ENCODE measurements at places on chromosomes 3 and 15. TPM values are rescaled to one million over a fixed set of nuclear protein-coding genes. Genes with fewer than 3 reads are reported as not detected.
A peak's percentile ranks its signal among the peaks of the same experiment; 100 is the strongest.

DNA sequence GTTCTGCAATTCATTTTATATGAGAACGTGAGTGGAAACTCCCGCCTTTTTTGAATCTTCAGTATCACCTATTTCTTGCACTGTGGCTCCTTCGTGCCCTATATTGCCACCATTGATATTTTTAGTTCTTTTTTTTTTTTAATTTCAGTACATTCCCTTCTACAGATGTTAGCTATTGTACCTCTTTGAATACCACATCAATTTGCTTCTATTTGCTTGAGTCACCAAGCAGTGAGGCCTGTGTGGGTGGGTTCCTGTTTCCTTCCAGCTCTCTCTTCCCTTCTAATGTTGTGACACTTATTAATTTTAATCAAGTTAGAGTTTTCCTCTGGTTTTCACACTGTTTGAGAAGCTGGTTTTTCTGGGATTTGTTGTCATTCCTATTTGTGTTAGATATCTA is 8.7 kb downstream of the HACD2 start:
- H3K27me3 ChIP-seq, result no peaks in the 10 kb centered on the region
- H3K4me1 ChIP-seq, result peaks cover 12% of the 10 kb centered on the region

- H3K4me3 ChIP-seq, result no peak overlapping the region
- no peak for DNase-seq
- H3K27ac ChIP-seq, result no peak overlapping the region
Measured at GRCh38 chr15:80698676-80699075, 3.6 kb downstream of the ABHD17C start.

DNA sequence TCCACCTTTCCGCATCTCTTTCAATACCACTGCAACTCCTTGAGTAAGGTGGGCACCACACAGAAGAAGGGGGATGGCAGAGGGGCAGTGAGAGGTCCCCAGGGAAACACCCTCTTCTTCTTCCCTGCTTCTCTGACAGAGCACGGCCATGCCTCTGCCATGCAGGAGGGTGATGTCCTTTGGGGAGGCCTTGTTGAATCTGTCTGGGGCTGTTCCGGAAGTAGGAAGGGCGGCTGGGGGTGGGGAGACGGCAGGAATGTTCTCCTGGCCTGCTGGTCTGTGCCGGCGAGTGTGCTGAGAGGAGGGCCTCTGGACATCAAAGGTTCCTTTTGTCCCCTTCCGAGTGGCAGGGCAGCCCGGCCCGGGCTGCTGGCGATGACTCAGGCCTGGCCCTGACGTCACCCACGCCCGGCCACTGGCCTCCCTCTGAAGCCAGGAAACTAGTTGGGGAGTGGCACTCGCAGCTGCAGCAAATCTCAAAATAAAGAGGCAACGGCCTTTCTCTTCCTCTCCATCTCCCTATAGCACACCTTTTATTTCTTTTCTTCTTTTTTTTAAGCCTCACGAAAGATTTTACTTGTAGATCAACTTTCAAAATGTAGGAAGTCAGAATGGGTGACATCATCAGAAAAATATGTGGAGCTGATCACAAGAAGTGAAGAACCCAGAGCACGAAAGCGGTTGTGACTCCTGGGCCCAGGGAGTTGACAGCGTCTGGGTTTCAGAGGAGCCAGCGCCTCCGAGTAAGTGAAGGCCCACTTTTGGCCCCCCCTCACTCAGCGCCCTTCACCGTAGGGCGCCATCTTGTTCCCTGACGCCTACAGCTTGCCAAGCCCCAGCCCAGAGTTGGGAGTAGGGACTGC is at the start of gene ZBTB38:
Gene ZBTB38, plus strand, starts transcription at position 443 of the 863 bp plus-strand sequence. CDS start 73,885 bp downstream, outside the sequence.
- H3K4me3 ChIP-seq, result no peak within 1 kb of the TSS
- no peak for DNase-seq
- H3K4me1 ChIP-seq, result peaks cover 45% of the 10 kb centered on the region
- no peaks in the 10 kb centered on the region for H3K27me3 ChIP-seq
- H3K36me3 ChIP-seq, result peaks cover 2% of the 10 kb centered on the region

DNA sequence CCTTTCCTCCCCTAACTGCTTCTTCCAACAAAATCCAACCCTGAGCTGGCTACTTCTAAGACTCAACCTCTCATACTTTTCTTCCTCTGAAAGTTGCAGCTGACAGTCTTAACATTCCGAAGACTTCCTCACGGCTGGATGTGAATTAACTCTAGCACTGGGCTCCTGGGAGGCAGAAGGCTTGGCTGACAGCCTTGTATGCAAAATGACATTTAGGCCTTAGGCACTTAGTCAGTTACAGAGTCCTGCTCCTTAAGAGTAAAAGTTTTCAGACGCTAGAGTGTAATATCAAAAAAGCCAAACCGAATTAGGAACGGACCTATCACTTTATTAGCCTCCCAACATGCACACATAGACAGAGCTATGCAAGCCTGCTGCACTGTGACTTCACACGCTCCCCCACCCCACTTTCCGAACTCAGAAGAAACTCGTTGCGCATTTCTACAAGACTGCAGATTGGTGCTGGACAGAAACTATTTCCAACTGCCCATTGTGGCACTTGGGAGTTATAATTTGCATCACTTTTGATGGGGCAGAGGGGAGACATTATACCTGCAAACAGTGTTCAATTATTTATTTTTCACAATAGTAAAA is 15.5 kb upstream of the ANXA2 start:
- H3K4me1 ChIP-seq, result peaks cover 15% of the 10 kb centered on the region
- no peak overlapping the region for H3K27ac ChIP-seq
- H3K27me3 ChIP-seq, result no peaks in the 10 kb centered on the region
- DNase-seq, result no peak
- peaks cover 6% of the 10 kb centered on the region for H3K36me3 ChIP-seq

- H3K4me3 ChIP-seq, result no peak overlapping the region
- H3K4me1 ChIP-seq, result peaks cover 18% of the 10 kb centered on the region
- H3K36me3 ChIP-seq, result no peaks in the 10 kb centered on the region
- peaks cover 14% of the 10 kb centered on the region for H3K27me3 ChIP-seq
Measured at GRCh38 chr3:133213937-133214336, 175.7 kb downstream of the TMEM108 start.

- H3K27ac ChIP-seq, result no peak overlapping the region
- H3K27me3 ChIP-seq, result no peaks in the 10 kb centered on the region
- no peak overlapping the region for H3K4me3 ChIP-seq
- H3K4me1 ChIP-seq, result peaks cover 33% of the 10 kb centered on the region
- peaks cover 49% of the 10 kb centered on the region for H3K36me3 ChIP-seq
- DNase-seq, result no peak
Measured at GRCh38 chr3:47035645-47036044, 56.2 kb downstream of the NBEAL2 start.

The ACKR2 gene
- 2.3 TPM for total RNA-seq

- H3K4me3 ChIP-seq, result no peak overlapping the region
- peaks cover 57% of the 10 kb centered on the region for H3K27me3 ChIP-seq
- no peak for DNase-seq
- H3K36me3 ChIP-seq, result no peaks in the 10 kb centered on the region
- no peak overlapping the region for H3K27ac ChIP-seq
- H3K4me1 ChIP-seq, result peaks cover 8% of the 10 kb centered on the region
Measured at GRCh38 chr3:141009496-141009895, 41.7 kb upstream of the SPSB4 start.

The LNP1 gene
- 2.3 TPM for total RNA-seq

- H3K27me3 ChIP-seq, result peaks cover 48% of the 10 kb centered on the region
- no peak overlapping the region for H3K27ac ChIP-seq
- H3K4me1 ChIP-seq, result no peaks in the 10 kb centered on the region
- H3K4me3 ChIP-seq, result no peak overlapping the region
- no peaks in the 10 kb centered on the region for H3K36me3 ChIP-seq
- DNase-seq, result no peak
Measured at GRCh38 chr15:89393056-89393455, 58.4 kb upstream of the POLG start.

GRCh38 chr3:64766440-64766839 is 78.6 kb upstream of the ADAMTS9 start:
- no peaks in the 10 kb centered on the region for H3K4me1 ChIP-seq
- no peak overlapping the region for H3K4me3 ChIP-seq
- H3K27ac ChIP-seq, result no peak overlapping the region
- no peaks in the 10 kb centered on the region for H3K27me3 ChIP-seq

GRCh38 chr3:127439621-127440020 is 150.9 kb downstream of the TPRA1 start:
- H3K36me3 ChIP-seq, result no peaks in the 10 kb centered on the region
- no peaks in the 10 kb centered on the region for H3K4me1 ChIP-seq
- peak; percentile 14 for DNase-seq
- H3K27ac ChIP-seq, result no peak overlapping the region
- no peak overlapping the region for H3K4me3 ChIP-seq
- H3K27me3 ChIP-seq, result peaks cover 15% of the 10 kb centered on the region

GRCh38 chr3:150237490-150237889 is 170.6 kb upstream of the TSC22D2 start:
- peaks cover 6% of the 10 kb centered on the region for H3K27me3 ChIP-seq
- H3K27ac ChIP-seq, result no peak overlapping the region
- H3K4me1 ChIP-seq, result no peaks in the 10 kb centered on the region
- H3K36me3 ChIP-seq, result no peaks in the 10 kb centered on the region
- DNase-seq, result no peak

- no peak for DNase-seq
- no peak overlapping the region for H3K27ac ChIP-seq
- no peaks in the 10 kb centered on the region for H3K27me3 ChIP-seq
- peaks cover 63% of the 10 kb centered on the region for H3K4me1 ChIP-seq
- no peak overlapping the region for H3K4me3 ChIP-seq
- H3K36me3 ChIP-seq, result peaks cover 49% of the 10 kb centered on the region
Measured at GRCh38 chr15:90986790-90987507, 7.4 kb downstream of the PRC1 start.

GRCh38 chr15:69098771-69099170 is 61.7 kb upstream of the GLCE start:
- no peak for DNase-seq
- H3K27ac ChIP-seq, result no peak overlapping the region
- no peaks in the 10 kb centered on the region for H3K36me3 ChIP-seq
- no peak overlapping the region for H3K4me3 ChIP-seq

The CGNL1 gene
- not detected for total RNA-seq

- no peak for DNase-seq
- no peak overlapping the region for H3K4me3 ChIP-seq
- no peaks in the 10 kb centered on the region for H3K36me3 ChIP-seq
- H3K27ac ChIP-seq, result no peak overlapping the region
Measured at GRCh38 chr15:86061581-86061980, 18.1 kb upstream of the AGBL1 start.

The PLS1 gene
- total RNA-seq, result 4.2 TPM

DNA sequence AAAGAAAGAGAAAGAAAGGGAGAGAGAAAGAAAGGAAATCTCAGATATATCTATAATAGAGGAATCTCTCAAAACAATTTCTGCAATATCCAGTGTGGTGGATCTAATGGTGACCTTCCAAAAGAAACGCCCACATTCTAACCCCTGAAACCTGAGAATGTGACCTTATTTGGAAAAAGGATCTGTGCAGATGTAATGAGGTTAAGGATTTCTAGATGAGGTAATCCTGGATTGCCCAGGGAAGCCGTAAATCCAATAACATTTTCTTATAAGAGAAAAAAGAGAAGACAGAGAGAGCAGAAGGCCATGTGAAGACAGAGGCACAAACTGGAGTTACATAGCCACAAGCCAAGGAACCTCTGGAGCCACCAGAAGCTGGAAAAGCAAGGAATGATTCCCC is 307.6 kb downstream of the ZBTB20 start:
- no peak overlapping the region for H3K27ac ChIP-seq
- DNase-seq, result no peak
- no peaks in the 10 kb centered on the region for H3K4me1 ChIP-seq
- no peaks in the 10 kb centered on the region for H3K27me3 ChIP-seq
- no peak overlapping the region for H3K4me3 ChIP-seq

DNA sequence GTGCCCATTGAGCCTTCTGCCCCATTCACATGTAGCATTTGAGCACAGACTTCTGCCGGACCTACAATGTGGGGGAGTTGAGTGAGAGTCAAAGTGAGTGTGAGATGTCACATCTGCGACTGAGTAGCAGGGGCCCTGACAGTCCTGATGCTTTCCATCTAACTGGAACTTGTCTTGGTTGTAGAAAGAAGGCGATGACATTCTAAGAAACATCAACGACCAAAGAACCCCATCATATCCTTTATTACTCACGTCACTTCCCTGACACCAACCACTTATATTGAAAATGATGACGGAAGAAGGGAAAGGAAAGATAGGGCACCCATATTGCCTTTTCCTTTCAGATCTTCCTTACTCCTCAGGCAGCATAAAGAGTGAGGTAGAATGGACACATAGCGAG is 30.5 kb downstream of the SMAD3 start:
- peak overlapping the region; percentile 87 for H3K27ac ChIP-seq
- no peak overlapping the region for H3K4me3 ChIP-seq
- DNase-seq, result no peak
- H3K4me1 ChIP-seq, result peaks cover 90% of the 10 kb centered on the region
- H3K36me3 ChIP-seq, result peaks cover 59% of the 10 kb centered on the region

The PPP1R14D gene
- not detected for total RNA-seq

- no peak overlapping the region for H3K27ac ChIP-seq
- no peaks in the 10 kb centered on the region for H3K36me3 ChIP-seq
- DNase-seq, result no peak
- H3K4me1 ChIP-seq, result no peaks in the 10 kb centered on the region
Measured at GRCh38 chr3:130506031-130506430, 10.9 kb upstream of the COL6A6 start.

DNA sequence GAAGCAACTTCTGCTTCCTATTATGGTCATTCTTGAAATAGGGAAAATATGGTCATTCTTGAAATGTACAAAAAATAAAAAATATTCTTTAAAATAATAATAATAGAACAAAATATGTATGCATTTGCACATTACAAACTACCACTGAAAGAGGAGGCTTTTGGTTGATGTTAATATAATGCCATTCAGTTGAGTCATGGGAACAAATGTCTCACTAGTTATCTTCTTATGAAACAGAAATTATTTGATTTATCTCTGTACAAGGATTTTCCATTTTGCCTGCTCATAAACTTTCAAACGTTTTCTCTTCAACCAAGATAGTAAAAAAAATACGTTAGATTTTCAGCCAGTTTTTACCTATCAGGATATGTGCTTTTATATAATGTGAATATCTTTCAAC is 1662.7 kb downstream of the OTOL1 start:
- no peak overlapping the region for H3K27ac ChIP-seq
- no peaks in the 10 kb centered on the region for H3K4me1 ChIP-seq
- no peak for DNase-seq
- H3K36me3 ChIP-seq, result no peaks in the 10 kb centered on the region
- H3K27me3 ChIP-seq, result no peaks in the 10 kb centered on the region
- H3K4me3 ChIP-seq, result no peak overlapping the region

- peaks cover 27% of the 10 kb centered on the region for H3K36me3 ChIP-seq
- H3K27ac ChIP-seq, result no peak overlapping the region
- DNase-seq, result no peak
- peaks cover 6% of the 10 kb centered on the region for H3K4me1 ChIP-seq
- no peaks in the 10 kb centered on the region for H3K27me3 ChIP-seq
Measured at GRCh38 chr15:65115542-65115941, 542 bp upstream of the UBAP1L start.

GRCh38 chr3:155093261-155093660 is 13.1 kb downstream of the MME start:
- no peaks in the 10 kb centered on the region for H3K27me3 ChIP-seq
- no peak overlapping the region for H3K27ac ChIP-seq
- H3K36me3 ChIP-seq, result no peaks in the 10 kb centered on the region

All from activated CD8-positive, alpha-beta memory T cell treated with anti-CD3 and anti-CD28 coated beads, Interleukin-2, amount 10 ng/mL, durations not matched to agents 7 days and 5 days (primary cell).